ENCODE measurements at places on chromosomes 4 and X. TPM values are rescaled to one million over a fixed set of nuclear protein-coding genes. Genes with fewer than 3 reads are reported as not detected.

DNA sequence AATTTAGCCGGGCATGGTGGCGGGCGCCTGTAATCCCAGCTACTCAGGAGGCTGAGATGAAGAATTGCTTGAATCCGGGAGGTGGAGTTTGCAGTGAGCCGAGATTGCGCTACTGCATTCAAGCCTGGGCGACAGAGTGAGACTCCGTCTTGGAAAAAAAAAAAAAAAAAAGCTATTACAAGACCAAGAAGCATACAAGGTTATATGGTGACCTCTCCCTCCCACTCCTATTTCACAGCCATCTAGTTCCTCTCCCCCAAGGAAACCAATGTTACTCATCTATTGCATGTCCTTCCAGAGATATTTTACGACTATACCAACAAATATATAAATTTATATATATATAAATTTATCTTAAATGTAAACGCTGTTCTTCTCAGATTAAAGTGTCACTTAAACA, 3.2 kb downstream of the SLC9A7 start:
- no peak for DNase-seq
- peaks cover 17% of the 10 kb centered on the region for H3K27me3 ChIP-seq
- no peak overlapping the region for H3K27ac ChIP-seq
- H3K36me3 ChIP-seq: no peaks in the 10 kb centered on the region
- H3K4me3 ChIP-seq: no peak overlapping the region

DNA sequence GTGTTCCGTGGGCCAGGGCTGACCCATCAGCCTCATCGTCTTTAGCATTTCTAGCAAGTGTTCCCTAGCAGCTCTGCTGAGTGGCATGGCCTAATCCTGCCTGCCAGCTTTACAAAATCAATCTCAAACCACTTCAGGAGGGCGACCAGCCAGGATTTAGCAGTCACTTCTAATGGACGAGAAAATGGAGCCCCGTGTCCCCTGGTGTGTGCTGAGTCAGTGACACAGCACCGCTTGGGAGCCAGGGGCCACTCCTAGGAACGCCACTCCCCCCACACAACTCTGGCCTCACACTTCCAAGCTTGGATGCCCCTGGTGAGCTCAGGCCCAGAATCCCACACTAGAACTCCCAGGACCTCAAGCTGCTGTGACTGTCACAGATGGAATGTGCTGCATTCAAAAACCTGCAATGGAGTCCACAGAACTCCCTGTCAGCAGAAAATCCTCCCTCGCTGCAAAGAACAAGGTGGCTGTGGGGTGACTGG, 311.2 kb upstream of the GATB start:
- no peak overlapping the region for H3K27ac ChIP-seq
- DNase-seq: no peak
- H3K27me3 ChIP-seq: no peaks in the 10 kb centered on the region
- no peaks in the 10 kb centered on the region for H3K4me1 ChIP-seq
- H3K4me3 ChIP-seq: no peak overlapping the region
- no peaks in the 10 kb centered on the region for H3K36me3 ChIP-seq

- peak overlapping the region; percentile 79 for H3K27ac ChIP-seq
- peak; percentile 29 for DNase-seq
- no peaks in the 10 kb centered on the region for H3K36me3 ChIP-seq
- H3K27me3 ChIP-seq: no peaks in the 10 kb centered on the region
- peaks cover 7% of the 10 kb centered on the region for H3K4me1 ChIP-seq
Measured at GRCh38 chr4:98688411-98689290, 30.2 kb upstream of the TSPAN5 start.

- no peak overlapping the region for H3K4me3 ChIP-seq
- peak overlapping the region; percentile 81 for H3K27ac ChIP-seq
- DNase-seq: no peak
- H3K27me3 ChIP-seq: no peaks in the 10 kb centered on the region
- H3K4me1 ChIP-seq: peaks cover 14% of the 10 kb centered on the region
Measured at GRCh38 chrX:45623266-45623665, 422.6 kb upstream of the DIPK2B start.

DNA sequence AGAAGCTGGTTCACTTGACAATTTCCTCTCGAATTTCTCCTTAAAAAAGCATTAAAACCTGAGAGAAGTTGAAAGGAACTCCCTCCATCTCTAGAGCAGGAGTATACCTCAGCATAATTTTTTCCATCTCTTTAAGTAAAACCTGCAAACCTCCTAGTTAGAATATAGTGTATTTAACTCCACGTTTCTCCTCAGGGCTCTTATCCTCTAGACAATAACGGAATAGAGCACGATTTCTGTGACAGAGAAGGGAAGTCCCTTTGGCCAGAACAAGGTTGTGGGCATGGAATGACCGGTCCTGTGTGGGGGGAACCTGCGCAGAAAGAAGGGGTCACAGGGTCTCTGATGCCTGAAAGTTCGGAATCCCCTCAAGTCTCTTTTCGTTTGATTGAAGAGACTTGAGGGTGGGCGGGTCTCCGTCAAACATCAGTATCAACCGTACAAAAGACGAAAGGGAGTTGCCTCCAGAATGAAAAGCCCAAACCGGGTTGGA, 697 bp downstream of the ZNF280C start:
- DNase-seq: no peak
- peak overlapping the region; percentile 68 for H3K4me3 ChIP-seq
- no peaks in the 10 kb centered on the region for H3K36me3 ChIP-seq
- H3K27me3 ChIP-seq: no peaks in the 10 kb centered on the region
- peak overlapping the region; percentile 85 for H3K27ac ChIP-seq
- peaks cover 8% of the 10 kb centered on the region for H3K4me1 ChIP-seq

DNA sequence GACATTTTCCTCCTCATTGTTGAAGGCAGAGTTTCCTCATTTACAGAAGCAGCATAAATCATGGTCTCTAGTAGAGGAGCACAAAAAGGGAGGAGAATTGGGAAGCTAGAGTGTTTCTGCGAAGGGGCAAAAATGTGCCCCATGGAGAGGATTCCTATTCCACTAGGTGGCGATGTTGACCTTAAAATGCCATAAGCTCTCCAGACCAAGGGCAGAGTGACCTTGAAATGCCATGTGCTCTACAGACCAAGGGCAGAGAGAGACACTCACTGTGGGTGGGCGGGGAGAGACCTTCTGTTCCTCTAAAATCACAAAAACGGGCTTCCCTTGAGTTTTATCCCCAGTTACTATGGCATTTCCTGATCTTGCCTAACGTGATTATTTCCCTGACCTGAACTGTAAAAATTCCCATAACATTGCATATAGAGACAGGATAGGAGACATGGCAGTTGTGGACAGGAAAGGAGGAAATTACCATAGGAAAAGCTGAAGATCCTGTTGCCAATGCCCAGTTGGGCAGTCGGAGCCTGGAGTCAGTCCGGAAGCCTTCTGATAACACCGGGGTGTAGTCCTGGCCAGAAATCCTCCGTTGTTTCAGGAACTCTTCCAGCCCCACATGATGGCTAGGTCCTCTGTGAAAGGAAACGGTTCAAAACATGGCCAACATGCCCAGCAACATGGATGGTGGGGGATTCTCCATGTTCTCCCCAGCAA, 567.7 kb downstream of the MAGEB5 start:
- no peaks in the 10 kb centered on the region for H3K27me3 ChIP-seq
- no peaks in the 10 kb centered on the region for H3K36me3 ChIP-seq
- no peak overlapping the region for H3K27ac ChIP-seq
- no peaks in the 10 kb centered on the region for H3K4me1 ChIP-seq
- DNase-seq: peak; percentile 14
- no peak overlapping the region for H3K4me3 ChIP-seq

GRCh38 chr4:158861281-158861680, 92.5 kb downstream of the FNIP2 start:
- H3K4me1 ChIP-seq: no peaks in the 10 kb centered on the region
- DNase-seq: no peak
- H3K4me3 ChIP-seq: no peak overlapping the region
- no peaks in the 10 kb centered on the region for H3K27me3 ChIP-seq
- peaks cover 25% of the 10 kb centered on the region for H3K36me3 ChIP-seq

- H3K27ac ChIP-seq: no peak overlapping the region
- peaks cover 4% of the 10 kb centered on the region for H3K27me3 ChIP-seq
- no peaks in the 10 kb centered on the region for H3K36me3 ChIP-seq
Measured at GRCh38 chr4:83780053-83780733, 244.3 kb downstream of the GPAT3 start.

Gene CCSER1
- 0.02 TPM for polyA plus RNA-seq

Gene SLITRK4
- not detected for polyA plus RNA-seq

Gene EDNRA
- 2.0 TPM for polyA plus RNA-seq

Gene CACNA1F
- not detected for polyA plus RNA-seq

Gene TMEM255A
- polyA plus RNA-seq: 0.03 TPM

Gene RNF150
- 5.8 TPM for polyA plus RNA-seq
